Panc1 (cell line): ENCODE measurements at places on chromosomes 13 and 19.

- no peak for DNase-seq
Measured at GRCh38 chr19:6848986-6849385, 38.4 kb upstream of the ADGRE1 start.

DNA sequence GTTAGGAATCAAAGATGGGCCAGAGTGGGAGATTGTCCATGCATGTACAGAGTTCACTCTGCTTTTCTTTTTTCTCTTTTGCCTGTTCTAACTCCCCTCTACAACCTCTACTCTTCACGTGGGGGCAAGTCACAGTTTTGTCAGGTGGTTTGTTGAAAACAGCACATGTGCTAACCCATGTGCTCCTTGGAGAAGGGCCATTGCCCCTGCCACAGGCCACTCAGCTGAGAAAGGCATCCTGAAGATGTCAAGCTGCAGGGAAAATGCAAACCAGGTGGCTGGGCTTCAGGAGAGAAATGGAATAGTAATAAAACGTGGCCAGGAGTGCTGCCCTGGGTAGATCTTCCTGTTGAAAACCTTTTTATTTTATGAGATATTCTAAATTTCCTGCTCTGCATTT, 35.3 kb upstream of the SLC10A2 start:
- no peak for DNase-seq

DNA sequence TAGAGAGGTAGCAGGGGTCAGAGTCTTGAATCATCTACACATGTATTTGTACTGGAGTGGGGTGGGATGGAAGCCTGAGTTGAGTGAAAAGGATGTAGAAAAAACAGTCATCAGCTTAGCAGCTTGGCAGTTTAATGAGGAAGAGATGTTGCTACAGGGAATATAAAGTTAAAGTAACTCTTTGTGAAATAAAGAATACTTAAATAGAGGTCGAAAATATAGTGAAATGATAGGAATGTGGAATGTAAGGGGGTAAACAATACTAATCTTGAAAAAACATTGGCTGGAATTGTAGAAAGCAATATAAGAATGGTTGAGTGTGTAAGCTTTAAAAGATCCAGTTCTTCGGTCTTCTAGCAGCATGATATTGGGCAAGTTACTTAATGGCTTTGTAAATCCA, 22.7 kb downstream of the NUP58 start:
- DNase-seq, result no peak

DNA sequence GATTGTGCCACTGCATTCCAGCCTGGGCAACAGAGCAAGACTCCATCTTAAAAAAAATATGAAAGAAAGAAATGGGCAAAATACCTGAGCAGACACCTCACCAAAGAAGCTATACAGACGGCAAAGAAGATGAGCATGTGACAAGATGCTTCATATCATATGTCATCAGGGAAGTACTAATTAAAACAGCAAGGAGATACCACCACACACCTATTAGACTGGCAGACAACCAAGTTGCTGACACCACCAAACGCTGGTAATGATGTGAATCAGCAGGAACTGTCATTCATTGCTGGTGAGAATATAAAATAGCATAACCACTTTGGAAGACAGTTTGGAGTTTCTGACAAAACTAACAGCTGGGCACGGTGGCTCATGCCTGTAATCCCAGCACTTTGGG, 11.5 kb upstream of the TFDP1 start:
- no peak for DNase-seq

DNA sequence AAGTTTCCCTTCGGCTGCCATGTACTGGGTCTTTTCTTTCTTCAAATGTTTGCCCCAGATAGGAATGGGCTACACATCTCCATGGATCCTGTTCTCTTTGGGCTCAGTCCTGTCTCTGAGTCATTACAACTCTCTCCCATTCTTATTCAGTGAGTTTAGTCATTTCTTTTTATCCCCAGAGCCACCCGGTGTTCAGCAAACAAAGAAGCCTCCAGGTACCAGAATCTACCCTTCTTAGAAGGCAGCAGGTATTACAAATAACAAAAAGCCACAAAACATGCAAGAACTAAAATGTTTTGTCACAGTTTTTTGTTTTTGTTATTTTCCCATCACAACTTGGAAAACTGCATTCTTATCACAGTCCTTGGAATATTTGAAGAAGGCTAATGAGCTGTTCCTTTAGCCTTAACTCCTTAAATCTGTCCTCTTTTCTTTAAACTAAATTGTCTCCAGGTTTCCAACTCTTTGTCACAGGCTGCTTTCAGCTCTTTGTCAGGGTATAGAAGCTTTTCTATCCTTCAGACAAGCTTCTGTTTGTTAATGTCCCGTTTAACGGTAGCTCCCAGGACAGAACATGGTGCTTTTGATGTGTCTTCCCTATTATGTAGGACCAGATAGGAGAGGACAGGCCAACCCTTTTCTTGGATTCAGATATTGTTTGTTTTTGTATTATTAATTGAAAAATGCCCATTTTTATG, 215.5 kb upstream of the HTR2A start:
- no peak for DNase-seq

GRCh38 chr13:112615391-112615790, 27.4 kb upstream of the TUBGCP3 start:
- DNase-seq, result no peak

DNA sequence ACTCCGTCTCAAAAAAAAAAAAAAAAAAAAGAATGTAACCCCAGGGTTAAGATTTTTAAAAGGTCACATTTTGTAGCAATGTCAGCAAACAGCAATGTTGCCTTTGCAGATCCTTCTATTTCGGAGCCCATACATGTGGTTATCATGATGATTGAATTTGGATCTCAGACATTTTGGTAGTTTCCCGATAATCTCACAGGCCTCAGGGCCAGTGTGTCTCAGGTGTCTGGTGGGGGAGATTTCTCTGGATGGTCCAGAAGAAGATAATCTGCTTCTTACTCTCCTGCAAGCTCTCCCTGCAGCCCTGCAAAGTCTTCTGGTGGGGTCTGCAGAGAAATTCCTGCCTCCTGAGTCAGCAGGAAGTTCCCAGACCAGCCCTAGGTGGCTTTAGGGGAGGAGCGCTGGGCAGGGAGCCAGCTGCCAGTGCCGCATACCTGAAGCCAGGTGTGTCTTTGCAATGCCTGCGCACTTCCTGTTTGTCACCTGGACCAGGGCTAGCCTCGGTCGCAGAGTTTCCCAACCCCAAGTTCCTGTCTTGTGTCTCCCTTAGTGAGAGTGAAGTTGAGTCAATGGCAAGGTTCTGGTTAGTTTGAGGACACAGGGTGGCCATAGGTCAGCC, 1.4 kb downstream of the SH2D3A start:
- no peak for DNase-seq

DNA sequence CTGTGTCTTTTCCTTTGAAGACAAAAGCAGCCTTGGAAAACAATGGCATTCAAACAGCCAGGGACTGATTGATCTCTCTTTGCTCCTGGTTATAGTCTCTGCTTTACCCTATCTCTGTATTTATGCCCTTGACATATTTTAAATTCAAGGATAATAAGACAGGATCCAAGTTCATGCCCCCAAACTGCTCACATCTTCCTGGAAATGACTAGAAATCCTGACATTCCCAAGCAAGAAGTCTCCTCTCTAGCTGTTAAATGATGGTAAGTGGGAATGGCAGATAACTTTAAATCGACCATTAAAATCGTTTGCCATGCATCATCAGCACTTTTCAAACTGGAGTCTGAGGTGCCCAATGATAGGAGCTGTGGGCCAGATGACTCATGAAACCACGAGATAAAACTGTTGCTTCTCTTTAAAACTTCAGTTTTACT, 435.6 kb downstream of the FOXO1 start:
- no peak for DNase-seq

GRCh38 chr13:37984357-37984756, 114.8 kb upstream of the TRPC4 start:
- DNase-seq, result no peak

- no peak for DNase-seq
Measured at GRCh38 chr13:110637747-110638146, 22.4 kb downstream of the NAXD start.

DNA sequence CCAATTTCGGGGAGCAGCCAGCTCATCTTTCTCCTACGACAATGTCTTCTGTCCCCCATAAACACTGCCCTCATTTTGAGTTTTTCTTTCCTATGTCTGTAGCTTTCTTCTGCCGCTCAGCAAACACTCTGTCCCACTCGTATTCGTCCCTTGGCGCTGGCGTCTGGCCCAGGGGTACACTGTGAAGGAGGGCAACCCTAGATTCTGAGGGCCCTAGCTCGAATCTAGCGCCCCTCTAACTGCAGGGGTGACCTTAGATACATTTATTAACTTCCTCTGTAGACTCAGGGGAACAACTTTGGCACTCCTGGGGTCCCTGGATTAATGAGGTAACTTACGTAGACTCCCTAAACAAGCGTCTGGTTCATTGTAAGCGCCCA, 677 bp upstream of the LRCH1 start:
- no peak for DNase-seq

DNA sequence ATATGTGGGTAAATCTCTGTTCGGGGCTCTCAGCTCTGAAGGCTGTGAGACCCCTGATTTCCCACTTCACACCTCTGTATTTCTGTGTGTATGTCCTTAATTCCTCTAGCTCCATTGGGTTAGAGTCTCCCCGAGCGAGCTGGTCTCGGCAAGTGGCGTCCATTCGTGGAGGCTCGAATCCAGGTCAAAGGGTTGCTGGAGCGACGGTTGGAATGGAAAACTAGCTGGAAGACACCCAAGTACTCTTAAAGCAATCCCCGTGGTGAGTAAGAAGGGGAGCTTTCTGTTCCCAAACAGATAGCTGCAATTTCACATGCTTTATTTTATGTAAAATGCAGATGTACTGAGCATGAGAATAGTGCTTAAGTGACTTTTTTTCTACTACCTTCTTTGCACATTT, 277.5 kb upstream of the SGCG start:
- no peak for DNase-seq

- DNase-seq, result no peak
Measured at GRCh38 chr13:69450245-69450644, 657.4 kb upstream of the ATXN8OS start.

- DNase-seq, result no peak
Measured at GRCh38 chr19:43318203-43318602, 35.3 kb upstream of the CD177 start.

DNA sequence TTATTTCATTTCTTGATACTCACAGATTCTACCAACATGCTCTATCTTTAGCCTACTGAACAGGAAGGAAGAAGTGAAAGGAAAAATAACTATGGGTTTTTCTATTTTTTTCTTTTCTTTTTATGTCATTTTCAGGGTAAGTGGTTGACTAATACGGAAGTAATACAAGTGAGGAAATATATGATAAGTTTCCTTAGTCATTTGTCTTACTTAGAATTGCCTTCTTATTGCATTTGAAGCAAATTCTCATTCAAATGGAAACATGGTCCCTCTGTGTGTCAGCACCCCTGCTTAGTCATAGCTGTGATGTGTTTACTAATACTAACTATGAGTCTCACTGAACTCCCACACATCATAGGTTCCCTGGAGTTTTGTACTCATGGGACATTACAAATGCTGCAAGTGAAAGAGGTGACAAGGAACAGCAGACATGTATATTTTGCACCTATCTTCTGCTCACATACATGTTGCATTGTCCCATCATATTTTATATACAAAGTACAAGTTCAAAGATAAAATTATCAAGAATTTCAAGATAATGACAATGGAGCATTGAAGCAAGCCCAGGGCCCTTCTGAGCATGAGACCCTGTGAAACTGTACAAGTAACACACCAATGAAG, 60.1 kb downstream of the DCT start:
- peak; percentile 58 for DNase-seq

GRCh38 chr19:11164879-11165406, 9.4 kb upstream of the SPC24 start:
- DNase-seq, result no peak

GRCh38 chr13:52899206-52899605, 50.8 kb upstream of the PCDH8 start:
- no peak for DNase-seq

GRCh38 chr13:46668302-46668720, 115.3 kb downstream of the LRCH1 start:
- no peak for DNase-seq

- DNase-seq, result no peak
Measured at GRCh38 chr13:78576261-78576660, 27.1 kb downstream of the POU4F1 start.

GRCh38 chr13:32316501-32316900, 1.2 kb downstream of the BRCA2 start:
- no peak for DNase-seq

DNA sequence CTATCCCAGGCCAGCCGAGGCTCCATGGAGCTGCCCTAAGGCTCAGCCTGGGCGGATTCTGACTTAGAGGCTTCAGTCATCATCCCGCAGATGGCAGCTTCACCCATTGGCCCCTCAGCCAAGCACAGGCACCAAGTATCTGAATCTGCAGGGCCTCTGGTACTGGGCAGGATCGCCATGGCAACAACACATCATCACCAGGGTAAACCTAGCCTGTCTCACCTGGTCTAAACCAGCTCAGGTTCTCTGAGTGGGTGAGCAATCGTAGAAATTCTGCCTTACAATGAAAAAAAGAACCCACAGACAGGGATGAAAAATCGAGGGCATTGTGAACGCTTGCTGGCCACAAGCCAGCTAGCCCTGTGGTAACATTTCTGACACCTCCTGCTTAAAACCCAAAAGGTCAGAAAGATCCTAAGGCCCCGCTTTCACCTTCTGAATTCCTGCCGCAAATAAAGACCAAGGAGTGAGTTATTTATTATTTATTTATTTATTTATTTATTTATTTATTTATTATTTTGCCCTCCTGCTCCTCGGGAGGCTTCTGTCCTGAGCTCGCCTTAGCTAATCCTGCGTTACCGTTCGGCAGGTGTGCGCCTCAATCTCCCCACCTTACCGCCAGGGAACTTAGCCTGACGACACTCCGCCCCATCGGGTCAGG, 12.0 kb upstream of the CEACAM21 start:
- DNase-seq, result no peak

DNA sequence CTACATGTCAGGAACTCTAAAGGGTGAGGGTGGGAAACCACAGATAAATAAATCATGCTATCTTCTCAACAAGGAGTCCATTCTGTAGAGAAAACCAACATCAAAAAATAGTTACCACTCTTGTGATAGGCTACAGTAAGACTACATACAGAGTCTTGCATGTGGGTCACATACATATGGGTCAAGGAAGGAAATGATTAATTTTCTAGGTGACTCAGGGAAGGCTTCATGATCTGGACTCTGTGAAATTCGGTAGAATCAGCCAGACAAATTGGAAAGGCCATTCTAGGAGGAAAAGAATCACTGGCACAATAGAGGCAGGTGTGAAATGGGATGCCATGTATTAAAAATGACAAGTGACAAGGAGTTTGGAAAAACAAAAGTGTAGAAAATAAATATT, 638.9 kb downstream of the LIG4 start:
- DNase-seq, result no peak

DNA sequence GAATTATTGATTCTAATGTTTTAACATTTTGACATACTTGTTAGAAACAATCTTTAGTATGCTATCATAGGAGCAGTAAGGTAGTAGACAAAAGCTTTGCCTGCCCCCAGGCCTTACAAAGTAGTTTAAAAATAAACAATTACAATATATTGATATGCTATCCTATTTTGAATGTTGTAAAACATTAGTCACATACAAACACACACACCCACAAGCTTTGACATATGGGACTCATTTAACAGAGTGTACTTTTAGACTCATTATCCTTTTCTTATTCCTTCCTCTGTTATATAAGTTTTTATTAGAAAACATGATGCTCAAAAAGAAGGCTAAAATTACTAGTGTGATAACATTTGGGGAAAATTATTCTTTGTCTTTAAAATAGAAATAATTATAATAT, 33.5 kb downstream of the UCHL3 start:
- no peak for DNase-seq
